Left lung (tissue), 14 donors: ENCODE measurements at places on chromosomes 16 and 17.

- DNase-seq: no peak
These were observed 16.4 kb downstream of the TELO2 start for GRCh38 chr16:1509307-1510221.

DNA sequence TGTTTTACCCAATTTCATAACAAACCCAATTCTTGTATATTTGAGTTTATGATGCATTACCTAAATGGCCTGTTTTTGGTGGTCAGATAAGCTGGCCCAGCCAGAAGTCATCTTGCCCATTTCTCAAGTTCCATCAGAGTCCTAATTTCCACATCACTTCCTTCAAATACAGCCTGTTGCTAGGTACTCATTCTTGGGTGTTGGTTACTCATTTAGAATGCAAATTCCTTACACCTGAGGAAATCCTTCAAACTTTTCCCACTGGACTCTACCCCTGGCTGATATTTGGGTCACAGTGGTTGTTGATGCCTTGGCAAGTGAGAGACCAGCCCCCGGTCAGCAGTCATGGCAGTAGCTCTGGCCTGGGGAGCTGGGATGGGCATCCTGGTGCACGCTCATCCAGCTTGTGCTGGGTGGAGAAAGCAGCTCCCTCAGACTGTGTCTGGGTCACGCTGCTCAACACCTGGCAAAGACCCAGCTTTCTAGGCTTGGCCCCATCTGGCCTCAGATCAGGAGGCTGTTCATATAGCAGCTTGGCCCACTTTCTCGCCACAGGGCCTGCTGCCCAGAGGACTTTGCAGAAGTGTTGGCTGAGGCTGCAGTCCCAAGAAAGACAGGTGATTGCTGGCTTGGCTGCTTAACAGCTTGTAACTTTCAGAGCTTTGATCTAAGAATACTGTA lies 25.8 kb downstream of the WSB1 start:
- no peak for DNase-seq

GRCh38 chr16:85660843-85661739 lies 27.7 kb downstream of the GINS2 start:
- DNase-seq: no peak

DNA sequence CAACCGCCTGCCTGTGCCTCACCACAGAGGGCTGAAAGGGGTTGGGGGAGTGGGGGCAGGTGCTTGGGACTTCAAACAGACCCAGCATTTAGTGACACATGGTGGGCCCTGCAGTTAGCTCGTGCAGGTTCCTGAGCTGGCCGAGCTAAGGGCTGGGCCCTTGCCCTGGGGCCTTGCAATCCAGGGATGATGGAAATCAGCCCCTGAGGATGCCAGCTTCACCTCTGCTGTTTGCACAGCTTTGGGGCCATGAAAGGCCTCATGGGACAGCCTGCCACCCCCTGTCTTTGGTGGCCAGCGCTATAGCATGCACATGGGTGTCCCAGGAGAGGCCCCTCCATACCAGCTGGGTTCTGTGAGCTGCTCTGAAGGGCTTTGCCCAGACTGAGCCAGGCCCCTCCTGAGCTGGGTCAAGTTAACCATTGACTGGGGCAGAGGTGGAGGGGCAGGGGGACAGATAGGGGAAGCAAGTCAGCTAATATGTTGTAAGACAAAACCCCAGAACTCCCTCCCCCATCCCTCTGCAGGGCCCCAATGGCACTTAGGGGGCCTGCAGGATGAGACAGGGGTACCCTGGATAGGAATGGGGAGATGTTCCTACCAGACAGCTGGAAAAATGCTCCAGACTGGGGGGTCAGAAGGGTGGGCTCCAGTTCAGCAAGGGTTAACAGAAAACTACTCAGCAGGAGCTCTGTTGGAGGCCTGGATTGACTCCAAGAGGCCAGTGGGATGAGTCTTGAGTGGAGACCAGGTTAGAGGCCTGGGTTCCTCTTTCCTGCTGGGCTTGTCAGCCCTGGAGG lies 692 bp downstream of the PRR15L start:
- no peak for DNase-seq

DNA sequence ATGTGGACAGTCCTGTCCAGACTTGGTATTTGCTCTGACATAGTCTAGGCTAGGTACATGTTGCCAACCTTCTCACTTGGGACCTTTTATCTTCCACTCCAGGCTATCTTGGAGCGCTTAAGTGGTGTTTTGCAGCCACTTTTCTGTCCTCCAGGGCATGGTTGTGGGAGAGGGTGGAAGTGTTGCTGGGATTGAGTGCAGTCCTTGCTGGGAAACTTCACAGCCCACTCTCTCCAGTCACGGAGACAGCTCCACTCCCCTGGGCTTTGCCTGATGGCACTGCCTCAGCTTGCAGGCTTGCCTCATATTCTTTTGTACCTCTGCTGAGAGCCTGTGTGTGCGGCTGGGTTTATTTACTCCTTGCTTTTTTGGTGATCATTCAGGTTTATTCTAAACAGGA lies 17.4 kb downstream of the RPA1 start:
- DNase-seq: peak; percentile 40

- no peak for DNase-seq
These were observed 17.6 kb downstream of the CES1 start for GRCh38 chr16:55815320-55815719.
